PC-9 (cell line): ENCODE measurements at places on chromosomes 2 and 18. TPM values are rescaled to one million over a fixed set of nuclear protein-coding genes. Genes with fewer than 3 reads are reported as not detected.

The NTSR2 gene
- total RNA-seq: not detected in 2 replicates

The CNDP1 gene
- total RNA-seq: not detected in 2 replicates

The LTBP1 gene
- total RNA-seq: 10.3 and 10.4 TPM in 2 replicates

The G6PC2 gene
- total RNA-seq: not detected in 2 replicates

The EVA1A gene
- total RNA-seq: 10.8 and 18.2 TPM in 2 replicates

The TMEM169 gene
- 0.46 and 0.58 TPM in 2 replicates for total RNA-seq
